ENCODE measurements at places on chromosomes 6 and 20.

- DNase-seq, result no peak
Observed at GRCh38 chr6:146056506-146056905, 27.6 kb downstream of the GRM1 start.

GRCh38 chr6:41155132-41155805 lies 1.1 kb upstream of the TREML1 start:
- DNase-seq, result no peak

- no peak for DNase-seq
Observed at GRCh38 chr6:8389036-8389818, 46.1 kb downstream of the SLC35B3 start.

DNA sequence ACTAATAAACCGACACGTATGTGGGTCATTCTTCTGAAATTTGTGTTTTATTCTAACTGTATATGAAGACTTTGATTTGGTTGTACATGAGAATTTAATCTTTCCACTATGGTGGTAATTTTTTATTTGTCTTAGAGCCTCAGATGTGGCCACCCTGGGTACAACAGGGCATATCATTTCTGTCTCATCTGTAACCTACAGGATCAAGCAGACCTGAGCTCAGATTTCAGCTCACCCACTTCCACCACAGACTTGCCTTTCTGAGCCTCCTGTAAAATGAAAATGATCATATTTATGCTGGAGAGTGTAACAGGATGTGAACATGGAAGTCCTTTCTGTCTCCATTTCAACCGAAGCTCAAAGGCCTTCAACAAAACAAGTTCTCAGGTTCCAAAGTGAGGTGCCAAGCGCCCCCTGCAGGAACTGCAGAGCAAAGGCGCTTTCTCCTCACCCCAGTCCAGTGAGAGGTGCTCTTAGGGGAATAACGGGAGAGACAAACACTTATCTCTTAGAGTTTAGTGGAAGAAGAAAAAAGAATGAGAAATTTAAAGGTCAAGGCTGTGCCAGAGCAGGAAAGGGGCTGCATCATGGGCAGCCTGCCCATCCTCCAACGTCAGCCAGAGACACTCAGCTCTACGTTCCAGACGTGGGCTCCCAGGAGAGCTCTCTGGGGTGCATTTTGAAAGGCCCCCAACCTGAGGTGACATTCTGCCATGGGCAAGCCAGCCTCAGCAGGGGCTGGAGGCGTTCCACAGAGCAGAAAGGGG lies 23.0 kb upstream of the CD24 start:
- no peak for DNase-seq

DNA sequence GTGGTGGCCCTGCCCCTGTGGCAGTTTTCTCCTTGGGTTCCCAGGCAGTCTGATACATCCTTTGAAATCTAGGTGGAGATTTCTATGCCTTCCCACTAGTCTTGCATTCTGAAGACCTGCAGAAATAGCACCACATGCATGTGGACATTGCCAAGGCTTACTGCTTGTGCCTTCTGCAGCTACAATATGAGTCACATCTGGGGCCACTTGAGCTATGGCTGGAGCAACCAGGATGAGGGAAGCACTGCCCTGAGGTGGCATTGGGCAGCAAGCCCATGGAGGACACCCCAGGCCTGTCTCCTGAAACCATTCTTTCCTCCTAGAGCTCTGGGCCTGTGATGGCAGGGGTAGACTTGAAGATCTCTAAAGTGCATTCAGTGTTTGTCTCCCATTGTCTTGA lies 15.7 kb upstream of the HLA-DQB2 start:
- DNase-seq, result no peak

DNA sequence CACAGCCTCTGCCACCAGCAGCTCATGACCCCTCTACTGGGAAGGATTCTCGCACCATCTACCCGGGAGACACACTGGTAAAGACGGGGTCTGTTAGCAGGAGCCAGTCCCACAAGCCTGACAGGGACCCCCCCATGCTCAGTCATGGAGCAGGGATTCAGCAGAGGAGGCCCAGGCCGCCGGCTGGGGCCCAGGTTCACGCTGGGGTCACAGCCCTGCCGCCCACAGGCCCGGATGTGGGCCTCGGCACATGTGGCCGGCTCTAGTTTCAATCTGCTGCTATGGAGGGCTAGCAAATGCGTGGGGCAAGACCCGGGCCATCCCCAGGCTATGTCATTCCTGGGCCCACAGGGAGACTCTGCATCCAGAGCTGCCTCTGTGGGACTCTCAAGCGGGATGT lies 25.1 kb downstream of the PXDC1 start:
- no peak for DNase-seq

DNA sequence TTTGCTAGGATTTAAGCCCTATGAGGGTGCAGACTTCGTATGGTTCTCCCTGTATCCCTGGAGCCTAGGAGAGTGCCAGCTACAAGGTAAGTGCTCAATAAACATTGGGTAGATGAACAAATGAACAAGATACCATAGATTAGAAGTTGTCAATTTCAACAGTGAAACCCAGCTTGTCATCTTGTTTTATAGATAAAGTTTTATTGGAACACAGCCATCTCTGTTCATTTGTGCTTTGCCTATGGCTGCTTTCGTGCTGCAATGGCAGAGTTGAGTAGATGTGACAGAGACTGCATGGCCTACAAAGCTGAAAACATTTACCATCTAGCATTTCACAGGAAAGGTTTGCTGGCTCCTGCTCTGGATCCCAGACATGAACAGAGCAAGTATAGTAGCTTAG lies 5.6 kb downstream of the DAAM2 start:
- DNase-seq, result no peak
